C1 segment of cervical spinal cord (tissue), 14 donors: ENCODE measurements at places on chromosomes 16 and 17.

DNA sequence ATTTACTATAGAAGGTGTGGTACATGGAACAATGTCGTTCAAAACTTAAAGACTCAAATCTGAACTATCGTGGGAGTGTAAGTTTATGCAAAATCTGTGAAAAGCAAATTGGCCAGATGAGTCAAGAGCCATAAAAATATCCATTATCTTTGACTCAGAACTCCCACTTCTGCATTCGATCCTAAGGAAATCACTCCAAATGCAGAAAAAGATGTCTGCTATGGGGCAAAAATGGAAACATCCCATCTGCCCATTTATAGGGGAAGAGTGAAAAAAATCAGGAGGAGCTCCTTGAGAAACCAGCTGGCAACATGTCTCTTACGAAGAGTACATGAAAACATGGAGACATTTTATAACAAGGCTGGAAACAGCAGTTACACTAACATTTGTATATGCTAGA, 43.6 kb upstream of the CCDC182 start:
- no peak for DNase-seq

- no peak for DNase-seq
Observed at GRCh38 chr16:1906846-1907165, 11.4 kb downstream of the HS3ST6 start.

GRCh38 chr17:56119191-56119590, 34.1 kb upstream of the ANKFN1 start:
- DNase-seq = no peak

- no peak for DNase-seq
Observed at GRCh38 chr17:81217491-81217890, 5.3 kb downstream of the CEP131 start.

DNA sequence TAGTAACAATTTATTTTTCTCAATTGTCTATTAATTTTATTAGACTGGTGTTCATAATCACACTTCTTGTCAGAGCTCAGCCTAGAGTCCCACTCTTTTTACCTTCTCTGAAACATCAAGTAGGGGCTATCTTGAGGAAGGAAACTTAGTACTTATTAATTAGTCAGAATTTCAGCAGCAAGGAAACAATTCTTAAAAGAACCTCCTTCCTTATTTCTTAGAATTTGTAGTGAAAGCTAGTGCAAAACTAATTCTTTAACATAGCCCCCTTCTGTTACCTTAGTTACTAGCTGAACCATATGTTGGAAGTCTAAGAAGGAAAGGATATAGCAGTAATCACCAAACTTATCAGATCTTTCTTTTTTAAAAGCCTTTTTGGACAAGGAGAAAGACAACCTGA, 35.2 kb downstream of the MAP2K4 start:
- DNase-seq = no peak

DNA sequence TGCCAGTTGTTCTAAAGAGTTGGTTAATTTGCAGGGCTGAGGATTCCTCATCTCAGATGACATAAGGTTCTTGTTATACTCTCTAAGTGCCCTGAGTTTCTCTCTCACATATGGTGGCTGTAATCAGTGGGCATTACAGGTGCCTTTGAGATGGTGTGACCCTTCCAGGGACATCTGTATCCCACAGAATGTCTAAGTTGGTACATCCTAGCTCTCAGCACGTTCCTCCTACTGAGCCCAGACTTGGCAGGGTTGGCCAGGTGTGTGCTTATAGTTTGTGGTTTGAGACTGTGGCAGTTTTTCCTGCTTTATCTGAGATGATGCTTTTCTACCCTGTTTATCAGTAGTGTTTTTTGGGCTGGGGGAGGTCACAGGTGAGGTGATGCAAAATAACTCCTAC, 36.3 kb downstream of the SPECC1 start:
- no peak for DNase-seq

DNA sequence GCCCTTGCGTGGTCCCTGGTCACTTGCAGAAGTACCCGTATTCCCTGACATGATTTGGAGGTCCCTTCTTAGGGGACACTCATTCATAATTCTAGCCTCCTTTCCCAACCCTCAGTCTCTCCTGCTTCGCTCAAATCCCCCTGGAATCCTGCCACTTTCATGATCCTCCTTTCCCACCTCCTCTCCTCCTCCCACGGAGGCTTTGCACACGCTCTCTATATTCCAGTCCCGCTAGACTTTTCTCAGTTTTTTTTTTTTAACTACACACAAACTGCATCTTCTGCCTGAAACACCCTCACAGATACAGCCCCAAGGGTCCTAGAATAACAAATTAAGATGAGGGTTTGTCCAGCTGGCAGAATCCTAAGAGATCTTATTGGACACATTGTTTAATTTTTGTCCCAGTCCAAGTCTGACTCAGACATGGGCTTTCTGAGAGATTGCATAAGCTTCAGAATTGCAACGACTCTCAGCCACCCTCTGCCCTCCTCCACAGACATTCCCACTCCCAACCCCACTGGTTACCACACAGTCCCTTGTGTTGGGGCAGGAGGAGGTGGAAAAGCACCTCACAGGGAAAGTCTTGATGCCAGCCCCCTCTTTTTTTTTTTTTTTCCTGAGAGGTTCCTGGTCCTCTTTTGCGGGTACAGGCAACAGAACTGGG, 739.5 kb upstream of the EEF2KMT start:
- no peak for DNase-seq

- no peak for DNase-seq
Observed at GRCh38 chr17:74882517-74883240, 9.9 kb upstream of the FDXR start.

DNA sequence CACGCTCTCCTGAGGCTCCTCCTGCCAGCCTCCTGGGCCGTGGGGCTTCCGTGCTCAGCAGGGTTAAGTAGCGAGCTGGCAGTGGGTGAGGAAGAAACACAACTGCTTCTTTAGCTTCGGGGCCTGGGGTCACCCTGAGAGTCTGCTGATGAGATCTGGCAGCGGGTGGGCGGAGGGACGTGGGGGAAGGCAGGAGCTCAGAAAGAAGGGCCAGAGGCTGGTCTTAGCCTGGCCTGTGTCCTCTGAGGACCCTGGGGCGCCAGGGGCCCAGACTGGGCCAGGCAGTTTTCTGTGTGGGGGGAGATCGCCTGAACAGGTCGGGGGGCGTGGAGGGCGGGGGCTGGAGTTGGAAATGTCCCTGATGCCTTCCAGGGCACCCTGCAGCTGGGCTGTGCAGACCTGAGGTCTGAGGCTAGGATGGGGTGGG, 97.8 kb upstream of the GSE1 start:
- DNase-seq = no peak

GRCh38 chr16:1973461-1974156, 1.8 kb downstream of the TBL3 start:
- DNase-seq = no peak

- no peak for DNase-seq
Observed at GRCh38 chr17:72883351-72883750, 209.1 kb downstream of the SLC39A11 start.

DNA sequence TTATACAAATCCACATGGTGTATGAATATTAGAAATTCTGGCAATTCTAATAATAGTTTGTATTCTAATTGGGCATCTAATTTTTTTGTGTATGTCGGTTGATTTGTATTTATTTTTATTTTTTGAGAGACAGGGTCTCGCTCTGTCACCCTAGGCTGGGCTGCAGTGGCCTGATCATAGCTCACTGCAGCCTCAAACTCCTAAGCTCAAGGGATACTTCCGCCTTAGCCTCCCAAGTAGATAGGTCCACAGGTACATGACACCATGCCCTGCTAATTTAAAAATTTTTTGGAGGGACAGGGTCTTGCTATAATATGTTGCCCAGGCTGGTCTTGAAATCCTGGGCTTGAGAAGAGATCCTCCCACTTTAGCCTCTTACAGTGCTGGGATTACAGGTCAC, 104.6 kb downstream of the TRIM37 start:
- DNase-seq = no peak
